ENCODE measurements at places on chromosomes 13 and 19.

DNA sequence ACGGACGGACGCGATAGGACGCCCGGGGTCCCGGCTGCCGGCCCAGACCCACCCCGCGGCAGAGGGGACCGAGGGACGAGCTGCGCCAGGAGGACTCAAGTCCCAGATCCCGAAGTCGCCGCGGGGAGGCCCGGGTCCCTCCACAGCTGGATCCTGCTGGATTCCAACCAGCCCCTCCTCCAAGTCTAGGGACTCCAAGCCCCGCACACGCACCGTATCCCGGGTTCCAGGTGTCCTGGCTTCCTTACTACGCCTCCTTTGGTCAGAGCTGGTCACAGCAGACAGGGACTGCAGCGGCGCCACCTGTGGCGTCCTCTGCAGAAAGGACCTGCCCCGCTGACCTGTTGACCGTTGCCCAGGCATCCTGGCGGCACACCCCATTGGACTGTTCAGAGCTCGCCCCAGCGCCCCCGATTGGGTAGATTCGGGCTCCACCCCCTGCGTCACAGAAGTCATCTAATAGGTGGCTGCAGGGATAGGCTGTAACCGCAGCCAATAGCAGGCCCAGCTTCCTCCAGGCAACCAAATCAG is 29.0 kb upstream of the ZNF709 start:
- DNase-seq: no peak

GRCh38 chr13:110448230-110448629 is 113.3 kb downstream of the RAB20 start:
- DNase-seq: no peak

- DNase-seq: no peak
Observed at GRCh38 chr13:24540236-24541126, 27.9 kb upstream of the PARP4 start.

GRCh38 chr13:53638040-53638439 is 609.4 kb downstream of the OLFM4 start:
- DNase-seq: no peak

GRCh38 chr19:8596168-8596567 is 14.3 kb downstream of the ADAMTS10 start:
- DNase-seq: no peak

- DNase-seq: no peak
Observed at GRCh38 chr19:3024509-3024869, 4.6 kb downstream of the TLE2 start.

DNA sequence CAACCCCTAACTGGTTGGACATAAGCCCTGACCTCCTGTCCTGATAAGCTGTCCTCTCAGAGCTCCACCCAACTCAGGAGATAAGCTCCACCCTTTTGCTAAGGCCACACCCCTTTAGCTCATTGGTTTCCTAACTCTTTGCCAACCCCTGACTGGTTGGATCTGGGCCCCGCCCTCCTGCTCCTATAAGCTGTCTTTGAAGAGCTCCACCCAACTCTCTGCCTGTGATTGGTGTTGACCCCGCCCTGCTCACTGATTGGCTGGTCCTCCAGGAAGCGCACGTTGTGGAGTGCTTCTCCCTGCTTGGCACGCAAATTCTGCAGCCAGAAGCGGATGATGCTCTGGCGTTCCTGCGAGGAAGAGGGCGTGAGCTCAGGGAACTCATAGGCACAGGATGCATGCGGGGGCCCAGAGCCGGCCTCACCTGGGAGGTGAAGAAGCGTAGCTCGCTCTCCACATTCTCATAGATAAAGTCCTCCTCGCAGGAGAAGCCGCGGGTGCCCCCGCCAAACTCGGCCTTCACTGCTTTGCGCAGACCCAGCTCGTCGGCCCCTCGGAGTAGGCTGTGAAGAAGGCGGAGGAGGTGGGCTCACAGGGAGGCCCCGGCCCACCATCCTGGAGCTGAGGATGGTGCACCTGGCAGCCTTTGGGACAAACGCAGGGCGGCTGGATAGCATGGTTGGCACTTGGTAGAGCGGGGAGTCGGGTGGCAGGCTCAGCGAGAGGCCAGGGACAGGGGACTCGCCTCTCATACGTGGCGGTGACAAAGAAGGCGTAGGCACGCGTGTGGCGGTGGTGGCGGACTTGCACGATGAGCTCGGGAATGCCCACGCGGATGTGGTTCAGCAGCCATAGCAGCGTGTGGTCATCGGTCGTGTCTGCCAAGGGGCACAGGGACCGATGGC is 1.7 kb downstream of the ANO8 start:
- DNase-seq: no peak

DNA sequence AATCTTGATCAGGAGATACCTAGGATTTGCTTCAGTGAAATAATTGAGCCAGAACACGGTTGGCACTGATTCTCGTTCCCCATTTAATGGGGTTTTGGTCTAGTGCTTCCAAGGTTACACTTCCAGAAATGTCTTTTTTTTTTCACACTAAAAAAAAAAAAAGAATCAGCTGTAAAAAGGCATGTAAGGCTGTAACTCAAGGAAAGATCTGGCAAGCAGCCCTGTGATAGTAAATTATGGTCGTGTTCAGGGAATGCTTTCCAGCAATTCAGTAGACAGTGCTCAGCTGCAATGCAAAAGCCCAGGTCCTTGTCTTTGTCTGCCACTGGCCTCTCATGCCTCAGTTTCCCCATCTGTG is 27.2 kb upstream of the NDUFS7 start:
- DNase-seq: peak; percentile 80

- no peak for DNase-seq
Observed at GRCh38 chr19:55230329-55230728, 1.8 kb upstream of the TMEM86B start.

DNA sequence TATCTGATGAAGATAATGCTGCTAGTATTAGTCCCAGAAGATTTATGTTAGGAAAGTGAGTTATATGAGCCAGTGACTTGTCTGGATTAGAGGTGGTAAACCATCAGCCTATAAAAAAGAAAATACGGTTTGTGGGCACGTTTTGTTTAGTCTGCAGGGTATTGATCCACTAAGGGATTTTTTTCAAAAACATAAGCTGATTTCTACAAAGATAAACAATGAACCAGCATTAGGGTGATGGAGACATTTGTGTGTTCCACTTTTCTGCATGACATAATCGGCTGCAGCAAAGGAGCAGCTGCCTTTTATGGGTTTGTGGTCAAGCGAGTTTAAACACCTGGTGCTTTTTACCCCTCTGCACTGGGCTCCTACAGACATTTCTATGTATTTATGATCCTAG is 836.4 kb upstream of the GPC6 start:
- peak; percentile 2 for DNase-seq

DNA sequence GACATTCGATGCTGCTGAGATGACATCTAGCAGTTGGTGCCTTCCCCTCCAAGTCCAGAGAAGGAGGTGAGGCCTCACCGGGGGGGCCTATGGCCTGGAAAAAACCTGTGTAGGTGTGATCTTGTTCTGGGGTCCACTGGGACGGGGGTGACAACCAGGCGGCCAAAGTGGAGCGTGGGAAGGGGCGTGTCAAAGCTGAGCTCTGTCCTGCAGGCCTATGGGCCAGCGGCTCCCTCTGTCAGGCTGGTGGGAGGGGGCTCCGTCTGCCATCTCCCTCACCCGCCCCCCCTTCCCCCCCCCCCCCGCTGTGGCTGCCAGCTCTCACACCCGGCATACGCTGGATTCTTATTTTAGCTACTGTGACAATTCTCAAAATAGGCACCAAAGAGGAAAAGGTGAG is 56.7 kb upstream of the UQCRFS1 start:
- DNase-seq: no peak

- peak; percentile 24 for DNase-seq
Observed at GRCh38 chr19:42199440-42200115, 17.9 kb downstream of the DEDD2 start.

GRCh38 chr19:2478756-2479555 is 3.0 kb downstream of the GADD45B start:
- peak; percentile 53 for DNase-seq

- DNase-seq: peak; percentile 54
Observed at GRCh38 chr19:38993271-38993670, 17.7 kb upstream of the FBXO17 start.

DNA sequence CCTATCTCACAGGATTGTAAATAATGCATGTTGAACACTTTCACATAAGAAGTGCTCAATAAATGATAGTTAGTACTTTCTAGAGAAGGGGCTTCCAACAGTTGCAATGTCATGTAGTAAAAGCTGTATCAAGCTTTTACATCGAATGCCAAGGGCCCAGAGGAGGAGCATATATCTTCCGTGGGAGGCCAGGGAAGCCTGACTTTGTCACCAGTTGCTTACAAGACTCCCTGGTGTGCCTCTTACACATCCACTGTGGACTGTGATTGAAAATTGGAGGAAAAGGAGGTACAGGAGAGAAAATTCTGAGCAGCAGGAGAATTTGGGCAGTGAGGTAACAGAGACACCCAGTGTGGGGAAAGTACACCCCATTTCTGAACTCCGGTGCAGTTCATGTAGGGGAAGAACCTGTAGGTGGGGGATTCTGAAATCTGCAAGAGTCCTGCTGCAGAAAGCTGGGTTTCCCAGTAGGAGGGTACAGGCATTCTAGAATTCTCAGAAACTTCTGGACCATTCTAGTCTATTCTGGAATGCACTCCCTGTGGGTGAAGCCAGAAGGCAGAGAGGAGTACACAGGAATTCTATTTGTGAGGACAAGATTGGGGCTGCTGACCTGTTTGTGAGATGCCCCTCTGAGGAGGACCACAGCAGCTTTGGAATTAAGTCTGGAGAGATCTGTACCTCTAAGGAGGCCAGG is 54.0 kb downstream of the ALOX5AP start:
- DNase-seq: no peak

DNA sequence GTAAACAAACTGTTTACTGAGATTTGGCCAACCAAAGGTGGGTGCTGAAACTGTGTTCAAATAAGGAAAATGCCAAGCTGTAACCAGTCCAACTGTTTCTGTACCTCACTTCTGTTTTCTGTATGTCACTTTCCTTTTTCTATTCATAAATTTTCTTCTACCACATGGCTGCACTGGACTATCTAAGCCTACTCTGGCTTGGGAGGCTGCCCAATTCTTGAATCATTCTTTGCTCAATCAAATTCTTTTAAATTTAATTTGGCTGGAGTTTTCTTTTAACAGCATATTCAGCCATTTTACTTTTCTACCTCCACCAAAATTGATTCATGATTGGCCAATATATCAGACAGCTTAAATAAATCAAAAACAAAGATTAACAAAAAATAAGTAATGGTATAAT is 1575.5 kb upstream of the SPRY2 start:
- DNase-seq: peak; percentile 60

GRCh38 chr13:46914341-46914740 is 17.5 kb upstream of the HTR2A start:
- DNase-seq: no peak

DNA sequence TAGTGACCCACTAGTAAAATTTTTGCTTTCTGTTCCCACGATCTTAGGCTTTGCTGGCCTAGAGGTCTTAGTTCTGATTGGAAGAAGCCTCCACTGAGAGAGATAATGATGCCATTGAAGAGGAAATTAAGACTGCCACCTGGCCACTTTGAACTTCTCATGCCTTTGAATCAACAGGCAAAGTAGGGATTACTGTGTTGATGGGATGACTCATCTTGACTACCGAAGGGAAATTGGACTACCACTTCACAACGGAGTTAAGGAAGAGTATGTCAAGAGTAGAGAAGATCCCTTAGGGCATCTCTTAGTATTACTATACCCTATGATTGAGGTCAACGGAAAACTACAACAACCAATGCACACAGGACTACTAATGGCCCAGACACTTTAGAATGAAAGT is 12.7 kb upstream of the FREM2 start:
- no peak for DNase-seq

- no peak for DNase-seq
Observed at GRCh38 chr13:40439928-40440327, 226.5 kb downstream of the FOXO1 start.

- peak; percentile 34 for DNase-seq
Observed at GRCh38 chr13:98507282-98507797, 69.6 kb downstream of the STK24 start.

DNA sequence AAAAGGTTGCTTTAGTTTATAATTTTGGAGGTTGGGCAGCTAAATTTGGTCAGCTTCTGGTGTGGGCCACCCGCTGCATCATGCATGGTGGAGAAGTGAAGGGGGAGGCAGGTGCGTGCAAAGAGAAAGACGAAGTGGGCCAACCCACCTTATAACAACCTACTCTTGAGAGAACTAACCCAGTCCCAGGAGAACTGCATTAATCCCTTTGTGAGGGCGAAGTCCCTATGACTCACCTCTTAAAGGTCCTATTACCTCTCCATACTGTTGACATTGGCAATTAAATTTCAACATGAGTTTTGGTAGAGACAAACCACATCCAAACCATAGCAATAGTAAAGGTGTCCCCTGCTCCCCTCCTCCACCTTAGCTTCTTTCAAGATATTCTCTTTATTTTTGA is 7.7 kb upstream of the FGF9 start:
- no peak for DNase-seq

GRCh38 chr19:49746206-49746958 is 16.7 kb downstream of the TSKS start:
- DNase-seq: peak; percentile 35

DNA sequence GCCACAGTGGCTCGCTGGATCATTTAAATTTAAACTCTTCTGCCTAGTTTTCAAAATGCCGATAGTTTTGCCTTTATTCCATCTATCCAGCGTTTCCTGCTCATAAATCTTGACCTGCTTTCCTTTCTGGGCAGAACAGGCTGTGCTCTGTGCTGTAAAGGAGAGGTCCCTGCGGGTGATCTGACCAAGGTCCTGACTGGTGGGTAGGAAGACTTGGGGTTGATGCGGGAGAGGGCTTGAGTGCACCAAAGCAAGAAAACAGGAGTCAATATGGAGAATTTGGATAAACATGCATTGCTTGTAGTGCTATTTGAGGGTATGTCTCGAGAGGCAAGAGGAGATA is 533.6 kb downstream of the MYO16 start:
- DNase-seq: no peak

DNA sequence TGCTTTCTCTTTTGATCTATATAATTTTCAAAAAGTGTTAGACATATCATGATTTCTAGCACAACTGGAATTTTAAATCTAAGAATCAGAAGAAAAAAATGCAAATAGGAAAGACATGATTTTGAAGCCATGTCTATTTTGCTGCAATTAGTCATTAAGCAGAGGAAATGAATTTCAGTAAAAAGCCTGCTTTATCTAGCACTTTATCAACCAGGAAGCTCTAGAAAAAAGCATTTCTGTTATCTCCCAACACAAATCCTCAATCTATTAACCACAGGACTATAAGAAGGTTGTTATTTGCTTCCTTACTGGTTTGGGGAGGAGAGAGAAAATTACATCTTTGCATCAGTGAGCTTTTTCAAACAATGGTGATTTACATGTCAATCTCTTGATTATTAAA is 716.7 kb downstream of the DIAPH3 start:
- DNase-seq: no peak

GRCh38 chr19:56858026-56858425 is 17.5 kb upstream of the PEG3 start:
- DNase-seq: no peak

GRCh38 chr19:29770648-29771047 is 41.1 kb upstream of the CCNE1 start:
- no peak for DNase-seq

GRCh38 chr19:29587518-29587986 is 18.5 kb upstream of the POP4 start:
- DNase-seq: no peak

- no peak for DNase-seq
Observed at GRCh38 chr13:39521701-39522100, 81.3 kb downstream of the LHFPL6 start.

Measured in umbilical cord (tissue), 2 donors.